ENCODE measurements at places on chromosomes 1 and 21. TPM values are rescaled to one million over a fixed set of nuclear protein-coding genes. Genes with fewer than 3 reads are reported as not detected.
A peak's percentile ranks its signal among the peaks of the same experiment; 100 is the strongest.

CLDN17 gene
- not detected for total RNA-seq

DNA sequence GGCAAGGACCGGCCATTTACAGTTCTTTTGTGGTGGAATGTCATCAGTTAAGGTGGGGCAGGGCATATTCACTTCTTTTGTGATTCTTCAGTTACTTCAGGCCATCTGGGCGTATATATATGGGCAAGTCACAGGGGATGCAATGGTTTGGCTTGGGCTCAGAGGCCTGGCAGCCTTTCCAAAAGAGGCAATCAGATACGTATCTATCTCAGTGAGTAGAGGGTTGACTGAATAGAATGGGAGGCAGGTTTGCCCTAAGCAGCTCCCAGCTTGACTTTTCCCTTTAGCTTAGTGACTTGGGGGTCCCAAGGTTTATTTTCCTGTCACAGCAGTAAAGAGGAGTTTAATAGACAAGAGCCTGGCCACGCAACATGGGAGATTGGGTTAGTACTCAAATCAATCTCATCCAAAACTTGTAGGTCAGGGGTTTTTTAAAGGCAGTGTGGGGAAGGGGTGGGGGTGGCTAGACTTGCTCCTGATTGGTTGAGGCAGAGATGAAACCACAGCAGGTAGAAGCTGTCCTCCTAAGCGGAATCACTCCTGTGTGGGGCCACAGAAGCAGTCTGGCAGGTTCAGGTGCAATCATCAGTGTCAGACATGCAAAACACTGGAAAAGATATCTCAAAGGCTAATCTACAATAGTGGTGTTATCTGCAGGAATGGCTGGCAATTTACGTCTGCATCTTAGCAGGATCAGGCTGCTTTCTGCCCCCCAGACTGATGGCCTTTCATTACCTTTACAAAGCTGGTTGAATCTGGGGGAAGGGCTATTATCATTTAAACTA lies 112.9 kb downstream of the TLR5 start:
- DNase-seq, result no peak
- no peaks in the 10 kb centered on the region for H3K4me1 ChIP-seq
- H3K27ac ChIP-seq, result no peak overlapping the region
- H3K4me3 ChIP-seq, result no peak overlapping the region
- no peaks in the 10 kb centered on the region for H3K36me3 ChIP-seq
- H3K27me3 ChIP-seq, result no peaks in the 10 kb centered on the region

- H3K27me3 ChIP-seq, result no peaks in the 10 kb centered on the region
- H3K36me3 ChIP-seq, result no peaks in the 10 kb centered on the region
- H3K4me3 ChIP-seq, result no peak overlapping the region
- H3K4me1 ChIP-seq, result no peaks in the 10 kb centered on the region
- peak; percentile 28 for DNase-seq
- H3K27ac ChIP-seq, result no peak overlapping the region
Observed at GRCh38 chr1:27099135-27099586, 55.8 kb downstream of the SLC9A1 start.

DNA sequence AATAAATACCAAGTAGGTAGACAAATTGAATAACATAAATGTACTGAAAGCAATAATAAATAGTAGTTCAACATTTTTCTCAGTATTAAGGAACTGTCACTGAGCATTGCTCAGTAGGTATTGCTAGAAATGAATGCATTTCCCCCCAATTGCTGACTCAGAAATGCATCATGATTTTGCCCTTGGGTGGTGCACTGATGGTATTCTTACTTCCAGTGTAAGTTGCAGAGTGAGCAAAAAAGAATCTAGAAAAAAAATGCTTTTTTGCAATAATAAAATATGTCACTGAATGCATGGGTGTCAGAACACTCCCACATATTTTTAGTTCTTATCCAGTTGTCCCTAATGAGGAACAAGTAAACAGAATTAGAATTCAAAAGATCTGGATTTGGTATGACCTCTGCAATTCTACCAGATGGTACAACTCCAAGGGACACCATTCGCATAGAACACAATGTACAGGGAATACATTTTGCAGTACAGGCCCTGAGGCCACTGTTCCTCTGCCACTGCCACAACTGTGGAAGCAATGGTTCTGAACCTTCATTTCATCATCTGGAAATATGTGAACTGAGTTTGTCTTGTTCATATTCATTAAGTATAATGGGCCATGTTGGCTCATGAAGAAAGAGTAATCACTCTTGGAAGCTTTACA lies 78.0 kb downstream of the ATP6V1G3 start:
- no peaks in the 10 kb centered on the region for H3K27me3 ChIP-seq
- DNase-seq, result no peak
- H3K27ac ChIP-seq, result no peak overlapping the region
- H3K36me3 ChIP-seq, result no peaks in the 10 kb centered on the region
- no peak overlapping the region for H3K4me3 ChIP-seq

GRCh38 chr1:116179419-116179818 lies 68.2 kb downstream of the MAB21L3 start:
- H3K36me3 ChIP-seq, result no peaks in the 10 kb centered on the region
- no peak overlapping the region for H3K27ac ChIP-seq
- H3K27me3 ChIP-seq, result peaks cover 2% of the 10 kb centered on the region
- no peaks in the 10 kb centered on the region for H3K4me1 ChIP-seq
- DNase-seq, result no peak
- H3K4me3 ChIP-seq, result no peak overlapping the region

- no peaks in the 10 kb centered on the region for H3K36me3 ChIP-seq
- no peak overlapping the region for H3K4me3 ChIP-seq
- no peak overlapping the region for H3K27ac ChIP-seq
- DNase-seq, result no peak
Observed at GRCh38 chr1:46983830-46984586, 39.5 kb upstream of the CYP4X1 start.

GRCh38 chr1:174740249-174740968 lies 259.3 kb upstream of the CACYBP start:
- DNase-seq, result no peak
- no peak overlapping the region for H3K4me3 ChIP-seq
- peaks cover 16% of the 10 kb centered on the region for H3K36me3 ChIP-seq
- H3K4me1 ChIP-seq, result peaks cover 19% of the 10 kb centered on the region
- no peak overlapping the region for H3K27ac ChIP-seq
- no peaks in the 10 kb centered on the region for H3K27me3 ChIP-seq

DNA sequence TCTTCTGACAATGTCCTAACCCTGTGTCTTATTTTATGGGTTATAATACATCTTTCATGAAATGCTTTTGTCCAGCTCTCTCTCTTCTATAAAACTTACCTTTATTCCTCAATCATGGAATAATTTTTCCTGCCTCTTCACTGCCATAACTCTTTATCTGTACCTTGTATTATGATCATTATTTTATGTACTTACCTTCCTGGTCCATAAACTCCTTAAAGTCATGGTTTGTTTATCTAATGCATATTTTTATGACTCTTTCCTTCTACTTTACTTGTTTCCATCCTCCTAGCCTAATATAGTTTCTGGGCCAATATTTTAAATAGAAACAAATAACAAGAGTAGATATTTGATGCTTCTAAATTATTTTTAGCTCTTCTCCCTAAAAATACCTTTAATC lies 65.8 kb upstream of the BMP8A start:
- peaks cover 35% of the 10 kb centered on the region for H3K36me3 ChIP-seq
- DNase-seq, result no peak
- peaks cover 4% of the 10 kb centered on the region for H3K4me1 ChIP-seq
- H3K27me3 ChIP-seq, result no peaks in the 10 kb centered on the region
- no peak overlapping the region for H3K4me3 ChIP-seq

DNA sequence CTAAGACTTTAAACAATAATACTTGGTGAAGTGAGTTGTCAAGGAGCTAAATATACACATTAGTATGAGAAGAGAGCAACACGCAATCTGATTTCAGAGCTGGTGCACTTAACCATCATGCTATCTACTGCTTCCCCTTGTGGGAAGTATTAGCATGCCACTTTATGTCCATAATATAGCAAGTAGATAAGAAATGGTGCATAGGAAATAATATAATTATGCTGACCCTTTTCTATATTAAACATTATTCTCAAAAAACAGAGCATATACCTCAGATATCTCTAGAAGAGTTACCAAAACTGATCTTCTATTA lies 63.4 kb downstream of the MAGI3 start:
- peaks cover 2% of the 10 kb centered on the region for H3K36me3 ChIP-seq
- H3K27me3 ChIP-seq, result peaks cover 13% of the 10 kb centered on the region
- no peak overlapping the region for H3K27ac ChIP-seq
- H3K4me3 ChIP-seq, result no peak overlapping the region
- no peak for DNase-seq
- no peaks in the 10 kb centered on the region for H3K4me1 ChIP-seq

DNA sequence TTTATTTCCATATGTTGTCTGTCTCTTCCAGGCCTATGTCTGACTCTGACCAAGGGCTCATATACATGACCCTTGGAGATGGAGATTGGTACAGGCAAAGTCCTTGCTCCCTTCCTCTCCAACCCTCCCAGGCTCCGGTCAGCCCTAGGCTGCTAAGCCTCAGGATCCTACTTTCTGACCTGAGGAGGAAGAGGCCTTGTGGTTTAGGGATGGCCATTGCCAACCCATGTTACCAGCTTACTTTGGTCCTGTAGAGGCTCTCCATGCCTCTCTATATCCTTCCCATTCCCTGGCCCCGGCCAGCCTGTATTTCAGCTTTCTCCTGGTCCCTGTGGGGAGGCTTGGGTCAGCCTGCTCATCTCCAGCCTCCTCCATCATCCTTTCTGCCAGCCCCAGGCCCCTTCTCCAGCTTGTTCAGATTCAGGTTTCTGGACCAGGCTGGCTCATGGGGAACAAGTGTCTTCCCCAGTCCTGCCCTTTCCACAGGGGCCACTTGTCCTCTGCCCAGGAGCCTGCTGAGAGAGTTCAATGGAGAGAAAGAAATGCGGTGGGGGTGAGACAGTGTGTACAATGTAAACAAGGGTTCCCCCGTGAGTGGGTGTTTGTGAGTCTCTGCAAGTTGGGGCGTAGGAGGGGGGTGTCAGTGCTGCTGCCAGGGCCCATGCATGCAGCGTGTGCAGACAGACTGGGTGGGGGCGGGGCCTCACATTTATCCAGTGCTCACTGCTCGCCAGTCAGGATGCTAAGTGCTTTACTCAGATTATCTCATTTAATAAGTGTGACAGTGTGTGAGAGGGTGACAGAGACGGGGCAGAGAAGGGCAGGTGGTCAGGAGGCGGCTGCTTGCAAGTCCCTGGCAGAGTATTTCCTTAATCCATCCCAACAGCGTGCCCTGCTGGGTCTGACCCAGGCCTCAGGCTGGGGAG lies 31.3 kb upstream of the FOXO6 start:
- H3K27me3 ChIP-seq, result peaks cover under 1% of the 10 kb centered on the region
- DNase-seq, result no peak
- H3K4me3 ChIP-seq, result no peak overlapping the region
- no peaks in the 10 kb centered on the region for H3K36me3 ChIP-seq

OR2L5 gene
- total RNA-seq, result 0.23 TPM

DNA sequence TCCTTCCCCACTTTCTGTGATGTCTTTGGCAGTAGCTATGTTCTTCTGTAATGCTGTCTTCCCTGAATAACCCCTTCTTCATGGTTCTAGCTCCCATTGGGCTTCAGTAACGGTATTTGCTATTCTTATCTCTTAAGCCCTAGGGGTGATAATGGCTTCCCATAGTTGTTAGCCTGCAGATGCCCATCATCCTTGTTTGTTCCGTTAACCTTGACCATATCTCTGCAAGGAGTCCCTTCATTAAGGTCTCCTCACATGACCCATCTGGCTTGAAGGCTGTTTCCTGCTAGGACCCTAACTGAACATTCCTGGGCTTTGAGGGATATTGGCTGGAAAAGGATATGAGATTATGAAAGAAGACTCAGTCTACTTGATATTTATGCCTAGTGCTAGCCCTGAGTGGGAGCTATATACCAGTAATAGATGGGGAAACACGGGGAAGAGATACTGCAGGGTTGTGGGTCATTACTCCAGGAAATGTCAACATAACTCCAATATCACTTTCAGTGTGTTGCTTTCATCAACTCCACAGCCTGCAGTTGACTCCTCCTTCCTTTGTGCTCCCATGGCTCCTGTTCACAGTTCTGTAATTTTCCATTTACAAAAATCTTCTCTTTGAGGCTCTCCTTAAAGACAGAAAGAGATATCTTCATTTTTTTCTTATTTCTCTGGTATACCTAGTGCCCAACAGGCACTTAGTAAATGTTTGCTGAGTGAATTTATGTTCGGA lies 2.5 kb downstream of the MR1 start:
- H3K36me3 ChIP-seq, result no peaks in the 10 kb centered on the region
- H3K4me3 ChIP-seq, result peak overlapping the region; percentile 94
- no peak for DNase-seq

DNA sequence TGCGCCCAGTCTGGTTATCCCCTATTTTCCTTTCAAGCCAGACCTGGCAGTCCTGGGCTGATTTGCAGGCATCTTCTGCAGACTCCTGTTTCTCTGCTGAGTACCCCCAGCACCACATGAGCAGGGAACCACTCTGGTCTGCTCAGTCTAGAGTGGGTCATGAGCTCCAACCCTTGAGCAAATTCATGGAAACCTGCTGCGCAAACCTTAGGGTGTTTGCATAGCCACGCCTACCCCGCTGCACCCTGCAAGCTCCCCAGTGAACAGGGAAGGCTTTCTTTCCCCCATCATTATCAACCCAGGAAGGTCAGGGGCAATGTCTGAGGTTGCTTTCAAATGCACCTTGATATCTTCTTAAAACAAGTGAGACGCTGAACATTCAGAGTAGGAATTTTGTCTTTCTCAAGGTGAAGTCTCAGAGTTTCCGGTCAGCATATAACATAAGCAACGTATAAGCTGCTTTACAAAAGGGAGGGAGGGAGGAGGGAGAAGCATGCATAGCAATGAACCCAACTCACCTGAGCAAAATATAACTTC lies 11.1 kb upstream of the KCNE1 start:
- H3K27ac ChIP-seq, result no peak overlapping the region
- H3K36me3 ChIP-seq, result peaks cover 30% of the 10 kb centered on the region
- peaks cover 29% of the 10 kb centered on the region for H3K4me1 ChIP-seq
- no peaks in the 10 kb centered on the region for H3K27me3 ChIP-seq
- DNase-seq, result no peak

- H3K36me3 ChIP-seq, result no peaks in the 10 kb centered on the region
- H3K27ac ChIP-seq, result peak overlapping the region; percentile 72
- H3K4me1 ChIP-seq, result peaks cover 75% of the 10 kb centered on the region
- H3K4me3 ChIP-seq, result peak overlapping the region; percentile 68
- no peaks in the 10 kb centered on the region for H3K27me3 ChIP-seq
- no peak for DNase-seq
Observed at GRCh38 chr1:234978397-234979295, 150.0 kb downstream of the TOMM20 start.

GRCh38 chr1:100396651-100397050 lies 44.3 kb downstream of the CDC14A start:
- DNase-seq, result no peak
- peaks cover 89% of the 10 kb centered on the region for H3K4me1 ChIP-seq
- peak overlapping the region; percentile 93 for H3K27ac ChIP-seq
- peaks cover 9% of the 10 kb centered on the region for H3K36me3 ChIP-seq

DNA sequence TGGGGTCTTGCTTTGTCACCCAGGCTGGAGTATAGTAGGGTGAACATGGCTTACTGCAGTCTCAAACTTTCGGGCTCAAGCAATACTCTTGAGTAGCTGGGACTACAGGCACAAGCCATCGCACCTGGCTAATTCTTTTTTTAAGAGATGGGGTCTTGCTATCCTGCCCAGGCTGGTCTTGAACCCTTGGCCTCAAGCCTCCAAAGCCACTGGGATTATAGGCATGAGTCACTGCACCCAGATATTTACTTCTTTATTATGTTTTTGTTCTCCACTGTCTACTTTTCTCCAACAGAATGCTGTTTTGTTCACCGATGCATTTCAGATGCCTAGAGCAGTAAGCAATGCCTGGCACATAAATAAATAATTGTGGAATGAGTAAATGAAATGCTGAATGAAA lies 72.4 kb downstream of the ADCY10 start:
- H3K4me1 ChIP-seq, result peaks cover 4% of the 10 kb centered on the region
- no peaks in the 10 kb centered on the region for H3K27me3 ChIP-seq
- no peak for DNase-seq
- H3K4me3 ChIP-seq, result no peak overlapping the region
- H3K36me3 ChIP-seq, result no peaks in the 10 kb centered on the region

Measured in naive thymus-derived CD8-positive, alpha-beta T cell (primary cell).